ENCODE measurements at places on chromosomes 12 and 14.

DNA sequence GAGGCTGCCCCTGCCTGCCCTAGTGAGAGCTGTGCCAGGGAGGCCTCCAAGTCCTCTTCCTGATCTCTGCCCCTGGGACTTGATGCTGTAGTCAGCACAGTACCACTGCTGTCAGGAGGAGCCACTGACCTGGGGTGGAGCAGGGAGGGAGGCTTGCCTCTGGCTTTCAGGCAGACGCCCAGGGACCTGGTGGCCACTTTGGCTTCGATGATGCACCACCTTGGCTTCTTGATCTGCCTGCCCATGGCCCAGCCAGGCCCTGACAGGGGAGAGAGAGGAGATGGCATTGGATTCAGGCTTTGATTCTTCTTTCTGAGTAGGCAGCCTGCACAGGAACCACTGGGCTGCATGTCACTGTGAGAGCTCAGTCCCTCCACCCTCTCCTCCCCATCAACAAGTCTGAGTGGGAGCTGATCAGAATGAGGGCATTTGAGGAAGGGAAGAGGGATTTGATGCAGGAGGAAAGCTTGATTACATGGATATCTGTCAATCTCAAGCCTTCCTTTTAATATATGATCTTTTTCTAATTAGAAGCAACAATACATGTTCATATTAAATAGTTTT, 24.7 kb downstream of the TMEM63C start:
- DNase-seq, result no peak

GRCh38 chr12:26936559-26937442, 980 bp downstream of the INTS13 start:
- no peak for DNase-seq

- DNase-seq, result no peak
Measured at GRCh38 chr12:57623385-57623784, 9.6 kb downstream of the B4GALNT1 start.

DNA sequence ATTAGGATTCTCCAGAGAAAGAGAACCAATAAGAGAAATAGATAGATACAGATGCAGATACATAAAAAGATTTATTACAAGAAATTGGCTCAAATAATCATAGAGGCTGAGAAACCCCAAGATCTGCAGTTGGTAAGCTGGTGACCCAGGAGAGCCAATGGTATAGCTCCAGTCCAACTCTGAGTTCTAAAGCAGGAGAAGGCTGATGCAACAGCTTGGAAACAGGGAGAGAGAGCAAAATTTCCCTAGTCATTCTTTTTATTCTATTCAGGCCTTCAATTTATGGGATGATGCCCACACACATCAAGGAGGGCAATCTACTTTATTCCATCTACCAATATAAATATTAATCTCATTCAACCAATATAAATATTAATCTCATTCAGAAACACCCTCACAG, 218.2 kb downstream of the PRKD1 start:
- no peak for DNase-seq

GRCh38 chr14:101192661-101193000, 289.1 kb upstream of the RTL1 start:
- no peak for DNase-seq

DNA sequence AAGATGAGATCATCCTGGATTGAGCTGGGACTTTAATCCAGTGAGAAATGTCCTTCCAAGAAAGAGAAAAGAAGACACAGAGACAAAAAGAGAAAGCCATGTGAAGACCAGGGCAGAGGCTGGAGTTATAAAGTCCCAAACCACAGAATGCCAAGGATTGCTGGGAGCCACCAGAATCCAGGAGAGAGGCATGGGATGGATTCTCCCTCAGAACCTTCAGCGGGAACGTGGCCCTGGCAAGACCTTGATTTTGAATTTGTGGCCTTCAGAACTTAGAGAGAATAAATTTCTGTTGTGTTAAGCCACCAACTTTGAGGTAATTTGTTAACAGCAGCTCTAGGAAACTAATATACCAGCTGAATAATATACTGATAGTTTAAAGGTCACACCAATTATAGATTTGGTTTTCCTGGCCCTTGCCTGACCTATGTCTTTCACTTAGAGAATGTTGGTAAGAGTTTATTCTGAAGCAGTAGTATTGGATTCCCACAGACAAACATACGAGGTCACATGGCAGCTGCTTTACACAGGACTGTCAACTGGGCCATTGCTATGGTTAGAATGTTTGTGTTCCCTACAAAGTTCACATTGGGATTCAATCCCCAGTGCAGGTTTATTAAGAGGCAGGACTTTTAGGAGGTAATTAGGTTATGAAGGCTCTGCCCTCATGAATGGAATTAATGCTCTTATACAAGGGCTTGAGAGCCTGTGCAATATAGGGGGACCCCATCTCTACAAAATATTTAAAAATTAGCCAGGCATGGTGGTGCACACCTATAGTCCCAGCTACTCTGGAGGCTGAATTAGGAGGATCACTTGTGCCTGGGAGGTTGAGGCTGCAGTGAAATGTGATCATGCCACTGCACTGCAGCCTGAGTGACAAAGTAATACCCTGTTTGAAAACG, 156.5 kb upstream of the EEA1 start:
- DNase-seq, result no peak

GRCh38 chr14:52992236-52992870, 41.5 kb upstream of the FERMT2 start:
- DNase-seq, result no peak

- no peak for DNase-seq
Measured at GRCh38 chr14:61730756-61731373, 31.4 kb upstream of the SNAPC1 start.

GRCh38 chr12:110705309-110705708, 16.4 kb upstream of the HVCN1 start:
- DNase-seq, result no peak

DNA sequence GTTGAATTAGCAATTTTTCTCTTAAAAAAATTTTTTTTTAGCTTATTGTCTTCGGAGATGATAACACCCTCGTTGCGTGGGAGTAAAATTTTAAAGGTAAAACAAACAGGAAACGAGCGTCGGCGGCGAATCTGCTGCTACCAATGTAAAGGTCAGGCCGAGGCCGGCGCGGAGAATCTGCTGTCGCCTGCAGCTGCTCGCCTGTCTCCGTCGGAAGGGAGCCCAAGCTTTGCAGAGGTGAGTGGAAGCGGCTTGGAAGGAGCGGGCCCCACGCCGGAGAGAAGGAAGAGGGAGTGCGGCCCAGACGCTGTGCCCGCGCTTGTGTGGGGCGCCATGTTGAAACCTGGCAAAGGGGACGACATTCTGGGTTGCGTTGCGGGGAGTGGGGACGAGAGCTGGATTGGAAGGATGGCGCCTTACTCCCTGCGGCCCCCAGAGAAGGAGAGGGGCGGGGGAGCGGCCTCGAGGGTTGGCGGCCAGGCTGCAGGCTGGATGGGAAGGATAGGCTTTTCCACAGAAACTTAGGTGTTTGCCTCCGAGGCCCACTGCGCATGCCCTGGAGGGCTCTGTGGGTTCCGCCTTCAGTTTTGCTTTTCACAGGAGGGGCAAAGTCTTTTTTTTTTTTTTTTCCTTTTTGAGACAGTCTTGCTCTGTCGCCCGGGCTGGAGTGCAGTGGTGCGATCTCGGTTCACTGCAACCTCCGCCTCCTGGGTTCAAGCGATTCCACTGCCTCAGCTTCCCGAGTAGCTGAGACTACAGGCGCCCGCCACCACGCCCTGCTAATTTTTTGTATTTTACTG, at the start of gene SNRNP35:
Gene SNRNP35, plus strand, starts transcription at position 160 of the 800 bp plus-strand sequence. CDS start 7,402 bp downstream, outside the sequence.
- DNase-seq, result peak; percentile 52

DNA sequence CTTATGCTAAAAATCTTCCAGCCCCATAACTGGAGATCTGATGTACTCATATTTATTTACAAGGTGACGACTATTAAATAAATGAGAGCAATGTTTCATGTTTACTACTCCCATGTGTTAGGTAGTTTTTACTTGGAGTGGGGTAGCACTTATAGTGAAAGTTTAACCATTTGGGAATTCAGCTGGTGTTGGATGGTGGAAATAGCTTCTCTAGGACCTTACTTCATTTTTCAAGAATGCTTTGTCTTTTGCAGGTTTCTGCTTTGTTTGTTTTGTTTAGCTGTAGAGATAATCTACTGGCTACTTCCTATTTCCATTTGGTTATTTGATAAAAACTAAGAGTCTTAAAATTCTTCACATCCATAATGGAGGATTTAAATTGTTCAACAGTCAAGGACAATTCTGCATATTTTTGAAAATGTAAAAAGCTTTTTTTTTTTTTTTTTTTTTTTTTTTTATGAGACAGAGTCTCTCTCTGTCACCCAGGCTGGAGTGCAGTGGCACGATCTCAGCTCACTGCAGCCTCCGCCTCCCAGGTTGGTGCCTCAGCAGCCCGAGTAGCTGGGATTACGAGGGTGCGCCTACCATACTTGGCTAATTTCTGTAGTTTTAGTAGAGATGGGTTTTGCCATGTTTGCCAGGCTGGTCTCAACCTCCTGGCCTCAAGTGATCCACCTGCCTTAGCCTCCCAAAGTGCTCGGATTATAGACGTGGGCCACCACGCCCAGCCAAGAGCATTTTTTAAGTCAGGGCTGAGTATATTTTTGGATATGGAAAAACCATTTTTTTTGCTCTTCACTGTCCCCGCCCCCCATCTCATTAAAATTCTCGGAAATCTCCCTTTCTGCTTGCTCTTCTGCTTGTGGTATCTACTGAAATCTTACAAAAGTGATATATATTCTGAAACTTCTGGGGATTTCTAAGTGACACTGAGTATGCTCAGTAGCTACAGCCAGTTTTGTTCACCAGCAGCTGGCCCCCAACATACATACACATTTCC, 1.4 kb upstream of the ABCD2 start:
- no peak for DNase-seq

DNA sequence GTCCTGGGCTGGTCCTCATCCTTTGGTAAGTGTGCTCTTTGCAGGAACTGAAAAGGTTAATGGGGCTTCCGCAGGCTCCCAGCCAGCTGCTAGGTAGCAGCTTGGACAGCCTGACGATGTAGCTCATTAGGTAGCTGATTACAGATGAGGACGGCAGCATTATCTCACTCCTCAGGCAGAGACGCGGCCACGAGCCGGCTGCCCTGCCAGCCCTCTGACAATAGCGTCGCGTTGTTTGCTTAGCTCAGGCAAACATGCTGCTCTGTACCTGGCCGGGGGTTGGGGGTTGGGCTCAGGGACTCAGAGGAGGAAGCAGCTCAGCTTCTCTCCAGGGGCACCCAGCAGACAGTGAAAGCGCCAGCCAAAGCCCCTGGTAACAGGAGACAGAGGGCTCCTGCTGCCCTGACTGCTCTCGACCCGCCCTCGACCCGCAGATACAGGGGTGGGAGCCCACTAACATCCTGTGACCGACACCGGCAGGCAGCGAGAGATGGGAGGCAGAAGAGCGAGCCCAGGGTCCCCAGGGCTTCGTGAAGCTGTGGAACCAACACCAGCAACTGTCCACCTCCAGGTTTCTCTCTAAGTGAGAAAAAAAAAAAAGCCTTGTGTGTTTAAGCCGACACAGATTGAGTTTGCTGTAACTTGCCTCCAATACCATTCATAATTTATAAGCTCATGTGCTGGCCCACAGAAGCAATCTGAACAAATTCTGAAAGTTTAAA, 53.4 kb upstream of the DLK1 start:
- DNase-seq, result peak; percentile 97

GRCh38 chr12:117284140-117284539, 77.3 kb downstream of the NOS1 start:
- no peak for DNase-seq

DNA sequence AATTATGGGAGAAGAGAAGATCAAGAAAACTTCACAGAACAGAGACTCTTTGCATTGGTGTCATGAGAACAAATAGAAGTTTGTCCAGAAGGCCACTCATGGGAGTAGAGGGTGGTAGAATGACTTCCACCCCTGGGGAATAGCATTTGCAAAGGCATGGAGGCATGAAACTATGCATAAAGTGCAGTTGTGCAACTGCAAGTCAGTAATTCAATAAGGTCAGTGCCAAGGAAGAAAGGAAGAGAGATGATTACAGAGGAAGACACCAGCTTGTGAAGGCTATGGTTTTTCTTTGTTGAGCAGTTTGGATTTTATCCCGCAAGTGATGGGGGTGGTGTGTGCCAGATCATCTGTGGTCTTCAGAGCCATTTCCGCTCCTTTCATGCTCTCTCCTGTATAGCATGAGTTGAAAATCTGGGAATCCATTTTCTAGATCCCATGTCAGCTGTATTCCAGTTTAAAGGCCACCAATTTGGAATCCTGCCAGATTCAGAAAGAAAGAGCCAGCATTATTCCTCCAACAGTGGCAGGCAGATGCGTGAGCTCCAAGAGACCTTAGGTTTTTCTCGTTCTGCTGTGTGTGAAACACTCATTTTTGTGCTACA, 67.6 kb upstream of the GRIN2B start:
- no peak for DNase-seq

GRCh38 chr14:61387076-61387475, 65.7 kb downstream of the PRKCH start:
- DNase-seq, result no peak

DNA sequence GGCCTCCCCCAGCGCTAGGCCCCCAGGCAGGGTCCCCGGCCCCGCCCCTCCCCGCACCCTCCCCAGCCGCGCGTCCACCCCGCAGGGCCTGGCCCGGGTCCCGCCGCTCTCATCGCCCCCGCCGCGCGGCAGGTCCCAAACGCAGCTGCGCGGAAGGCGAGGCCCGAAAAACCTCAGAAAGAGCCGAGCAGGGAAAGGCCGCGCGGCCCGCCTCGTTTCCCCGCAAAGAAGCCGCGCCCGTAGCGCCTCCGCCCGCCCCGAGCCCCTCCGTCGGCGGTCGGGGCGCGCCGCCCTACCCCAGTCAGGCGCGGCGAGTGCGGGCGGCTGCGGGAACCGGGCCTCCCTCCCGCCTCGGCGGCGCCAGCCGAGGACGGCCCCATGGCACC, 324 bp downstream of the POLE start:
- DNase-seq, result no peak

GRCh38 chr12:121300083-121300819, 3.7 kb upstream of the CAMKK2 start:
- DNase-seq, result no peak

DNA sequence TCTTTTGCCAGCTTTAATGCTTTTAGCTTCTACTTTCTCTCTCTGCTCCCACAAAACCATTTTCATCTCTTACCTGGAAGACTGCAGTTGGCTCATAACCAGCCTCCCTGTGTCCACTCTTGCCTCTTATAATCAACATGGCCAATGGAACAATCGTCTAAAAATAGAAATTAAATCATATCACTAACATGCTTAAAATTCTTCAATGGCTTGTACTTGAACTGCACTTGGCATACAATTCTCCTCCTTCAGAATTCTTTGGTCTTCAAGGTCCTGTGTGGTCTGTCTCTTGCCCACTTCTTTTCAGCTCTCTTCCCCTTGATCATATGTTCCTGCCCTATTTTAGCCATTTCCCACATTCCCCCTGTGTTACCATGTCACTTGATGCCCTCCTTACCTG, 342.2 kb downstream of the ATP23 start:
- no peak for DNase-seq

DNA sequence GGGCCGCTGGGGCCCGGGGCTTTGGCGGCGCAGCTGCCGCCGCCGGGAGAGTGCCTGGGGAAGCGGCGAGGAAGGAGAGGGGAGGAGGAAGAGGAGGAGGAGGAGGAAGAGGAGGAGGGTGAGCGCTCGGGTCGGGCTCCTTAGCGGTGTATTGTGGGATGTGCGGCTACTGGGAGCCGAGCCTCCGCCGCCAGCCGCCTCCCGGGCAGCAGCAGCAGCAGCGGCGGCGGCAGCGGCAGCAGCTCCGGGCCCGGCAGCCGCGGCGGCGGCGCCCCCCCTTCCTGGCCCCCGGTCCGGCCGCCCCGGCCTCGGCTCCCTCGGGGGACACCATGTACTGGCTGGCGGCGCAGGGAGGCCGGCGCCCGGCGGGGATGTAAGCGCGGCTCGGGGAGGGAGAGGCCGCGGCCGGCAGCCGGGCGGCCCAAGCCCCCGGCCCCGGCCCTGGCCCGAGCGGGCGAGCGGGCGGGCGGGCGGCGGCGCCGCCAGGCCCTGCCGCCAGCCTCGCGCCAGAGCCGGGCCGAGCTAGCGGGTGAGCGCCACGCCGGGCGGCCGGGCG, at the start of gene SETD1B:
Gene SETD1B, plus strand, starts transcription at position 149 of the 556 bp plus-strand sequence. CDS start 729 bp downstream, outside the sequence.
- no peak for DNase-seq
